ENCODE measurements at places on chromosomes 7 and 10.
A peak's percentile ranks its signal among the peaks of the same experiment; 100 is the strongest.

DNA sequence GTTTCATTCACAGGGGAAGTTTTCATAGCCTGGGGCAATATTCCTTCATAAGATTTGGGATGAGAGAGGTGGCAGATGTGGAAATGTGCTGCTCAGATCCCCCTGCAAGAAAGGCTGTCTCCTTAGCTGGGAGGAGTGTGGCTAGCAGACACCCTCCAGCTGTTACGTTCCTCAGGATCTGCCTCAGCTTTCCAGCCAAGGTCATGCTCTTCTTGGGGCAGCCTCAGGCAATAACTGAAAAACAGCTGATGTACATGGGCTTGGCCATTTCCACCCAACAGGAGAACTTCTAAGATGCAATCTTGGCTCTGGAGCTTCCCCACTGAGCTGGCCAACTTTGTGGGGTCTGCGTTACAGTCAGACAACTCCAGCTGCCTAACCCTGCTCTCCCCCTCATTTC, 51.3 kb upstream of the SEPTIN7 start:
- DNase-seq = no peak

DNA sequence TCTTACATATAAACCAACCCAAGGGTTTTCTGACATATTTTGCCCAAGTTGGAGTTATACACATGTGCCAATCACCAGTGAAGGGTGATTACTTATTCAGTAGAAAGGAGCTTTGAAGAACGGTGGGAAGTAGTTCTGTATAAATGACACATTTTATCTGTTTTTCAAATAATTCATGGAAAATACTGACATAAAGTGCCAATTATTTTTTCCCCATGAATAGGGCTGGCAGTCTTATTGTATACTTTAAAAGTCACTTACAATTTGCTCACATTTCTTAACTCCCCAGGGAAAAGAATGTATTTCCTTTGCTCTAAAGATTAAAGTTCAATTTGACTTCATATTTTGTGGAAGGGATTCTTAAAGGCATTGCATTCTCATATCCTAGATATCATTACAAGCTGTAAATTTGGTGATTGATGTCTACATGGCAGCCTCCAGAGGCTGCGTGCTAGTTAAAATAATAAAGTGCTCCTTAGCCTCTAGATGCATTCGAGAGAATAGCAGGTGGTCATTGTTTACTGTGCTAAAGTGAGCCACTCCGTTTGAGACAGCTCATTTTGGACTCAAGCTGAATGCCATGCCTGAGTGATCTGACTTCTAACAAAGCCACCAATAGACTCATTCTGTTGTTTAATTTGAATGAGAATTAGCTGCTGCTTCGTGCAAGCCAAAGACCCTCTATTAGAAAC, 148.8 kb upstream of the NRP1 start:
- DNase-seq = no peak

DNA sequence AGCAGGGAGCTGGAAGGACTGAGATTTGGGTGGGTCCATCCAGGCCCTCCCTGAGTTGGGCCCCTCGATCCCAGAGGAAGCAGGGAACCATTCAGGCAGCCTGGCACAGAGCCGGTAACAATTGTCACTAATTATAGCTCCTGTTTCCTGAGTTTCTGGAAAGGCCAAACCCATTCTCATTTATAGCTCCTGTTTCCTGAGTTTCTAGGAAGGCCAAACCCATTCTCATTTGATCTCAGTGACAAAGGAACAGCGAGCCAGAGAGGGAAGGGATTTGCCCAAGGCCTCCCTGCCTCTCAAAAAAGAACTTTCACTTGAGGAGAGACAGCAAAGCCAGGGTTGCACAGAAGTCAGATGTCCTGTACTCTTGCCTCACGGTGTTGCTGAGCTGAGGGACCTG, 521.9 kb downstream of the TYW1 start:
- DNase-seq = no peak

DNA sequence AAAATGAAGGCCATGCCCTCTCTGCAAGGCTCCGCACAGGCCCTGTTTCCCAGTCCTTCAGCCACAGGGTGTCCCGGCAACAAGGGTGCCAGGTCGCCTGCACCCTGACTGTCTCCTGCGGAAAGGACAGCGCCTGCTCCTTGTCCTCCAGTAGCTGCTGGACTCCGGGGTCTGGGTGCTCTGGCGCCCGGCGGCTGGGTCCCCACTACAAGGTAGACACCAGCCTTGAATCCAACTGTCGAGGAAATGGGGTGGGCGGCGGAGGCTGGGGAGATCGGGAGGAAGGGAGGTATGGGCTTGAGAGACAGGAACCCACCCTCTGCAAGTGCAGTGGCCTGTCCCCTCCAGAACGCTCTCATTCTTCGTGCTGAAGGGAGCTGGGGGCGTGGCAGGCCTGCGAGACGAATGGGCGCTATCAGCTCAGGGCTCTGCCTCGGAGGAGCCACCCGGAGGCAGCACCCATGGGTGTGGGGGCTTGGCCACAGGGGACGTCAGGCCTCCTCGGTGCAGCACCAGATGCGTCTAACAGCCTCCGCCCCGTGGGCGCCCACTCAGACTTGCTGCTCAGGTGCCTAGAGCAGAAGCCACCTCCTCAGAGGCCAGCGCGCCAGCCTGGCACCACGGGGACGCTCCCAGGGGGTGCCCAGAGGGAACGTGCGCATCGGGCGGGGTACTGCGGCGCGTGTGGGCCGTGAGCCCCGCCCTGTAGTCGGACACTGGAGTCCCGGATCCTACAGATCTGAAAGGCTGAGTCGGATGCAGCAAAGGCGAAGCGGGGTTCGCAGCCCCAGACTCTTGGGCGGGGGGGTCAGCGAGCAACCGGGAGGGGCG, 15.6 kb downstream of the ADAM8 start:
- peak; percentile 43 for DNase-seq

DNA sequence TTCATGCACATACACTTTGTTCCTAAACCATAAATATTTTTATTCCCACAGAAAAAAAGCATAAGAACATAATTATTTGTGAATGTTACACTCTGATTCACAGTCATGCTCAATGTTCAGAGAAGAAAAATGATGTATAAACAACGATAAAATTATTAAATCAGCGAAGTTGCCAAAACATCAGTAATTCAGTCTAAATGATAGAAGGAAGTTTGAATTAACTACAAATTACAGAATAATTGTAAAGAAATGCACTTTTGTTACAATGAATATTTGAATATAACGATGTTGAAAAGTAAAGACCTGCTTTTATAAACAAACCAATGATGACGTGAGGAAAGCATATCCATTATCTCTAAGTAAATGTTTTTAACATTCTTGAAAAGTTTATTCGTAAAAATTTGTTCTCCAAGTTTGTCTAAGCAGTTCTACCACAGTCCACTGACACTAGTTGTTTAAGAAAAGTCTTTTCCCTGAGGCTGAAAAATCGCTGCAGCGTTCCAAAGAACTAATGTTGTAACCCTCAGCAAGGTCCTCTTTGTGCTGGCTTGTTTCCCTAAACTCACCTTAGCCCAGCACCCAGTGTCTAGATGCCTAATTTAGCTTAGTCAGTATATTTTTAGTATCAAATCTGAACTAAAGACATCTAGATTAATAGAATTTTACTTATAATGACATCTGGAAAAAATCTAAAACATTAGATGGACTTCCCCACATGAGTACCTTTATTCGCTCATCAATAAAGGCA, 30.4 kb downstream of the TSPAN12 start:
- DNase-seq = no peak

DNA sequence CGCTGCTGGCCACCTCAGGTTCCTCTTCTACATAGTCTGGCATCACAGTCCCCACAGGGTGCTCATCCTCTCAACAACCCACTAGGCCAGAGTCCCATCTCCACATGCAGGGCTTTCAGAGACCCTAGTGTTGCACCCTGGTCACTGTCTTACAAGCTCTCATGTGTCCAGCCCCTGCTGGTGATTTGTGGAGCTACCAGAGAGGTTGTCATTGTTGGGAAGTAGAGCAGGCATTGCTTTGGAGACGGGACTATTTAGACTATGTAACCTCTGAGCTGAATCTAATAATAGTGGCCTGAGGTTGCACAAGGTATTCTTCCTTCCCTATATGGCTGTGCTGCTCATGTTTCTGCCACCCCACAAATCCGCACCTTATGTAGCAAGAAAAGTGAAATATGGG, 135.3 kb upstream of the VWC2 start:
- DNase-seq = no peak

DNA sequence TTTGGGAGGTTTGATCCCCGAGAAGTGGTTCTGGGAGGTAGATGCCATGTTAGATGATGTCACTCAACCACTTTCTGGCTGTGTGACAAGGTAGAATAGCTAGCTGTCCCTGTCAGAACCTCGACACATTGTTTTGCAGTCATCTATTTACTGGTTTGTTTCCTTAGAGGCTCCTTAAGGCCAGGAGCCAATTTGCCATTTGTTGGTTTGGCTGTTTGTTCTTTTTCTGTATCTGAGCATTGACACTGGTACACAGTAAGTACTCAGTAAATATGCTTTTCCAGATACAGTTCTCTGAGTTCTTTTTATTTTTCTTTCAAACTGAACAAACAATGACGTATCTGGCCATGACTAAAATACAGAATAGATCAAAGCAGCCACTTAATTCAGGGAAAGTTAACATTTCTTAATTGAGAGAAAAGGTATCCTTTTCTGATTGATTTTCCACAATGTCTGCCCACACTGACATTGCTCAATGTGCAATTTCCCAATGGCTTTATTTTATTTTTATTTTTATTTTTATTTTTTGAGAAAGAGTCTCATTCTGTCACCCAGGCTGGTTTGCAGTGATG, 121.6 kb downstream of the SPAG6 start:
- DNase-seq = no peak

DNA sequence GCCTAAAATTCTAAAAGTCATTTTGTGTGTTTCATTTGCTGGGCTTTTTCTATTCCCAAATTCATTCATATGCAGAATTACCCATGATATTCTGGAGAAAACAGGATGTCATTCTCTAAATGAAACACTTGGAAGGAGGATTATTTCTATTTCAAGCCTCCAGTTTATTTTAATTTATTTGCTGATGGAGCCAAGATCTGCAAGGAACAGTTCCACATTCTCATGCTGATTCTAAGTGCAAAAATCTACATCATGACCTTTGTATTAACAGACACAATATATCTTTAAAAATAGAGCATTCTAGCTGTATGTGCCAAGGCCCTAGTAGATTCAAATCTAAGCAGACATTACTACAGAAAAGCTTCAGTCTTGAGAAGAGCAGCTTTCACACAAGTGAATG, 51.3 kb upstream of the KCND2 start:
- no peak for DNase-seq

DNA sequence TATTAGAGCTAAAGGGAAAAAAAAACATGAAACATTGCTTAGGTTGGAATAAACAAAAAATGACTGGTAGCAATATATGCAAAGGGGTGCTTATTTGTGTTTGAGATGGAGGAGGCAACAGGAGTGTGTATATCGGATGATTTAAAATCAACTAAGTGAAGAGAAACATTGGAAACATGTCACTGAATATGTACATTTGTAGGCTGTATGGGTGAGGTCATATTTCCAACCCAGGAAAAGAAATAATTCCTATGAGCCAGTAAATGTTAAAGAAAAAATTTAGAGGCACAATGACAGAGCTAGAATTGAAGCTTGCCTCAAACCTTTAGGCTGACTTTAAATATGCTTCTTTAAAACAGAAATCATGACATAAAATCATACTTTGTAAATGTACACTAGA, 709.0 kb upstream of the SEMA3D start:
- no peak for DNase-seq

GRCh38 chr7:121388950-121389349, 7.2 kb downstream of the FAM3C start:
- DNase-seq = no peak

DNA sequence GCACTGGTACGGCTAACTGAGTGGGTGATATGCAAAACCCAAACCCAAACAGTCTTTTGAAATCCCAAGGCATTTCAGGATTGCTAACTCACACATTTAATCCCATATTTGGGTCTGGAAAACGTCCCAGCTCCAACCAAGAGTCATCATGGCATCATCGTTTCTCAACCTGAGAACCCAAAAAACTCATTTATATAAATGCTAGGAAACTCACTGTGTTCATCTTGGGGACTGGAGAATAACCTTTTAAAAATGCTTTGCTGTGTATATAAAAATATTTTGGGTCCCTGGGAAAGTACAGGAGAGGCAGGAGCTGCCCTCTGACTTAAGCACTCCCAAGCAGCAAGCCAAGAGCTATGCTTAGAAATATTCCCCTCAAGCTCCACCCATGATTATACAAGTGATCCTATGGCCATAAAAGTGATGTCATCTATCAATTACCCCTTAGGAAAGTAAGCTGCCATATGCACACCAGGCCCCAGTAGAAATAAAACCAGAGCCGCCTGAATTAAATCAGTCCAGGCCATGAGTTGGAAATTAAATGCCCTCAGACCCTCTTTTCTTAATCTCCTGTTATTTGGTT, 352.1 kb downstream of the FRMD4A start:
- no peak for DNase-seq

- no peak for DNase-seq
These were observed 44.3 kb upstream of the FAM180A start for GRCh38 chr7:135792866-135793265.

GRCh38 chr10:117578999-117579590, 36.5 kb downstream of the EMX2 start:
- no peak for DNase-seq

DNA sequence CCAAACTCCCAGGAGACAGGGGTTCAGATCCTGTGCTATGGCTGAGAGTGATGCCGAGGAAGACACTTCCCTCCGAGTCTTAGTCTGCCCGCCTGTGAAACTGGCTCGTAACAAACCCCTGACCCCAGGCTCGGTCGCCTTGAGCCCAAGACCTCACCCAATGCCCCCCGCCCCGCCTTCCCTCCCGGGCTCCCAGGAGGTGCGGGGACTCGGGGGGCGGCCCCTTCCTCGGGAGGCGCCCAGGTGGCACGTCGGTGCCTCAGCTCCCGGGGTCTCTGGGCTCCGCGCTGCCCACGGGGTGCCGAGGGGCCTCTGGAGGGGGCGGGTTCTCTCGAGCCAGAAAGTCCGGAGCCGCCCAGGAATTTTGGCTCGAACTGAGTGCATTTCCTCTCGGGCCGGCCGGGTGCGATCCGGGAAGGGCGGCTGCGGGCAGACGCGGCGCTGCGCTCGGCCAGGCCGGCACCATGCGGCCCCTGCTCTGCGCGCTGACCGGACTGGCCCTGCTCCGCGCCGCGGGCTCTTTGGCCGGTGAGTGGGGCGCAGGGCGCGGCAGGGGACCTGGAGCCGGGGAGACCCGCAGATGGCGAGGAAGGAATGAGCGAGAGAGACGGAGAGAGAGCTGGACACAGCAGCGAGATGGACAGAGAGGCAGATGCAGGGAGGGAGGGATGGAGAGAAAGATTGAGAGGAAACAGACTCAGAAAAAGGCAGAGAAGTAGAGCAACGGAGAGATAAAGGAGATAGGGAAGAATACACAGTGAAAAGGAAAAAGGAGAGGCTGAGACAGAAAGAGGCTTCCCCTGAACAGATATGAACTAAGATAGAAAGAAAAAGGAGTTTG, at the start of gene PLAC9:
Gene PLAC9, plus strand, starts transcription at position 432 of the 841 bp plus-strand sequence. Its CDS starts 33 bp downstream, at position 465.
- DNase-seq = no peak

- DNase-seq = no peak
These were observed 20.3 kb upstream of the PFKP start for GRCh38 chr10:3046981-3047547.
